ENCODE measurements at places on chromosomes 7 and 10.

GRCh38 chr7:166338-167060 is 25.9 kb upstream of the FAM20C start:
- no peak for DNase-seq

GRCh38 chr7:78326189-78326588 is 527.6 kb downstream of the PHTF2 start:
- peak; percentile 19 for DNase-seq

DNA sequence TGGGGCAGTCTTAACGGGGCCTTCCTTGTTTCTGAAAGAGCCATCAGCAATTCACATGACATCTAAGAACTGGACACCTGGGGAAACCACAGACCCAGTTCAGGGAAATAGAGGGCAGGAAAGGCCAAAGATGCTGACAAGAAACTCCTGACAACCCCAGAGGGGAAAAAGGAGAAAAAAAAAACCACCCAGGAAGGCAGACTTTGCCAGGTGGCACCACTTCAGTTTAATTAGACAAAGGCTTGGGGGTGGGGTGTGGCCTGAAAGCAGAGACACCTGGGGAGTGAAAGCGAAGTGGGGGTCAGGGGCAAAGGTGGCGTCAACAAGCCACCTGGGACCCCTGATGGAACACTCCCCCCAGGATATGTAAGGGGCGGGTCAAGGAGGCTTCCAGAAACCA is 53.6 kb downstream of the RAB11FIP2 start:
- no peak for DNase-seq

GRCh38 chr7:149171892-149172533 is 23.3 kb upstream of the ZNF282 start:
- no peak for DNase-seq

DNA sequence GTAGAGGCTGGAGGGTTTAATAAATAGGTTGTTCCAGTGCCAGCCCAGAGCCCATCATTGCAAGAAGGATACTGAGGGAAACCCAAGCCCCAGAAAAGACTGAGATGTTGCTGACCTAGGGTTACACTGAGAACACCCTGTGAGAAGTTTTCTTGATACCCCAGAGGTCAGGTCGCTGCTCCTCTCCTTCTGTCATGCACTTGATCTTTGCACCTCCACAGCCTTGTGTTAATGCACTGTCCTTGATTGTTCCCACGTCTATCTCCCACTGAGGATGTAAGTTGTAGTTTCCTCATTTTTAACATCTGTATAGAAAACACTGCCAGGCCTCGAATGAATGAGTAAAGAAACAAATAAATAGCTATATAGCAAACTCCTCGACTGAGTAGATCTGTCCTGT is 195.3 kb upstream of the AHR start:
- no peak for DNase-seq

DNA sequence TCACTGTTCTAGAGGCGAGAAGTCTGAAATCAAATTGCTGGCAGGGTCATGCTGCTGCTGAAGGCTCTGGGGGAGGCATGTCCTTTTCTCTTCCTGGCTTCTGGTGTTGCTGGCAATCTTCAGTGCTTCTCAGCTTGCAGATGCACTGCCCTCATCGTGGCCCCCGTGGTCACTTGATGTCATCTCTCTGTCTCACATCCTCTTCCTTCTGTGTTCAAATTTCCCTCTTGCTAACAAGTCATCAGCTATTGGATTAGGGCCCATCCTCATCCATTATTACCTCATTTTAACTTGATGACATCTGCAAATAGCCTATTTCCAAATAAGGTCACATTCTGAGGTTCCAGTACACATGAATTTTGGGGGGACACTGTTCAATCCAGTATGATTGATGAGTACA is 36.6 kb upstream of the SRGN start:
- DNase-seq: no peak

- no peak for DNase-seq
Observed at GRCh38 chr10:85510682-85511081, 855.9 kb downstream of the GRID1 start.

- DNase-seq: no peak
Observed at GRCh38 chr10:132926070-132926469, 16.3 kb downstream of the CFAP46 start.

- DNase-seq: no peak
Observed at GRCh38 chr7:133497061-133497460, 244.2 kb downstream of the EXOC4 start.

GRCh38 chr10:124155781-124156435 is 62.5 kb upstream of the CHST15 start:
- DNase-seq: no peak
